ENCODE measurements at places on chromosomes 4 and X. TPM values are rescaled to one million over a fixed set of nuclear protein-coding genes. Genes with fewer than 3 reads are reported as not detected.
A peak's percentile ranks its signal among the peaks of the same experiment; 100 is the strongest.

DNA sequence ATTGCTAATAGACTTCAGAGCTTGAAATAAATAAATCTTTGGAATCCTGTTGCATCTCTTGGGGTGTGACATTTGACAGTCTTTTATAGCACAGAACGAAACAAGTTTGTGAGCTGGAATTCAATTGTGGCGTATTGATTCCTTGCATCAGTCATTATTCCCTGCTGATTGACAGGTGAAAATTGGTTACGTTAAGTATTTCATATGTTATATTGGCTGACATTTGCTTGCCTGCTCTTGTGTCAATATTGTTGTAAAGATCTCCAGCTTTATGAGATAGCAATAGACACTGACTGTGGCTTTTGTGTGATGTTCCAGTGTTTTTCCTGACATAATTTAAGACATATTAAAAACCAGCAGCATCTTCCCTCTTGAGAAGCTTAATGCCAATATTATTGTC is 644.4 kb upstream of the FAM241A start:
- DNase-seq = no peak

- no peak for DNase-seq
These were observed 21.7 kb upstream of the HEPH start for GRCh38 chrX:66142351-66142750.

GRCh38 chr4:105504744-105505143 is 30.9 kb upstream of the PPA2 start:
- no peak for DNase-seq

GRCh38 chr4:111676533-111676932 is 468.7 kb upstream of the FAM241A start:
- no peak for DNase-seq

DNA sequence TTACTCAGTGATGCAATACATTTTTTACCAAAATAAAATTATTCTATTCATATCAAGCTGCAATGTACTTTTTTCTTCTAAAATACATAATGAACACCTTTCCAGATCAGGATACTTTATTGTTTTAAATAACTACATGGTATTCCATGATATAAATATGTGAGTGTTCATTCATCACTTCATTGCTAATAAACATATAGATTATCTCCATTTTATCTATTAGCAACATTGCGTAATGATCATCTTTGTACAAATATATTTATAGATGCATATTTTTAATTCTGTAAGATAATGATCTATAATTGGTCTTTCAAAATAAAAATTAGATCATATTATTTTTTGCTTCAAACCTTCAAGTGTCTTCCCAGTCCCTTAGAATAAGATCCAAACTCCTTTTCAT is 156.1 kb upstream of the HHIP start:
- no peak for DNase-seq

- no peak for DNase-seq
These were observed 876.2 kb upstream of the HS3ST1 start for GRCh38 chr4:12304905-12305304.

GRCh38 chrX:39309721-39310152 is 508.5 kb downstream of the MID1IP1 start:
- DNase-seq = peak; percentile 61

- DNase-seq = no peak
These were observed 222.1 kb downstream of the LDB2 start for GRCh38 chr4:16676230-16676770.

GRCh38 chr4:95506264-95506663 is 42.5 kb downstream of the UNC5C start:
- DNase-seq = no peak

GRCh38 chrX:131901546-131901945 is 121.6 kb upstream of the STK26 start:
- DNase-seq = no peak

- no peak for DNase-seq
These were observed 35.3 kb upstream of the CXCL8 start for GRCh38 chr4:73705056-73705432.

DNA sequence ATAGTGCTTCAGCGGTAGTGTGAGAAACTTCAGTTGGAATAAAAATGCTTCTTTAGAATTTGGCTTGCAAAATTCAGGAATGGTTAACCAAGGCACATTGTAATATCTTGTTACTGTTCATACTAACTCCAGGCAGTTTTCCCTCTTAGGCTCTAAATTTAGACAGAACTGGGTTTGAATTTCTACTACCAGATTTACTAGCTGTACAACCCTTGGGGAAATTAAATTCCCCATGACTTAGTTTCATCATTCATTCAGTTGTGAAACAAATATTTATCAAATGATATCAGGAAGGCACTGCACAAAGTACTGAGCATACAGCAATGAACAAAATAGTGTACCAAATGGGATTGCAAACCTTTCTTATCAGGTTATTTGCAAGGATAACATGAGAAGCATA is 135.0 kb upstream of the IL15 start:
- no peak for DNase-seq

DNA sequence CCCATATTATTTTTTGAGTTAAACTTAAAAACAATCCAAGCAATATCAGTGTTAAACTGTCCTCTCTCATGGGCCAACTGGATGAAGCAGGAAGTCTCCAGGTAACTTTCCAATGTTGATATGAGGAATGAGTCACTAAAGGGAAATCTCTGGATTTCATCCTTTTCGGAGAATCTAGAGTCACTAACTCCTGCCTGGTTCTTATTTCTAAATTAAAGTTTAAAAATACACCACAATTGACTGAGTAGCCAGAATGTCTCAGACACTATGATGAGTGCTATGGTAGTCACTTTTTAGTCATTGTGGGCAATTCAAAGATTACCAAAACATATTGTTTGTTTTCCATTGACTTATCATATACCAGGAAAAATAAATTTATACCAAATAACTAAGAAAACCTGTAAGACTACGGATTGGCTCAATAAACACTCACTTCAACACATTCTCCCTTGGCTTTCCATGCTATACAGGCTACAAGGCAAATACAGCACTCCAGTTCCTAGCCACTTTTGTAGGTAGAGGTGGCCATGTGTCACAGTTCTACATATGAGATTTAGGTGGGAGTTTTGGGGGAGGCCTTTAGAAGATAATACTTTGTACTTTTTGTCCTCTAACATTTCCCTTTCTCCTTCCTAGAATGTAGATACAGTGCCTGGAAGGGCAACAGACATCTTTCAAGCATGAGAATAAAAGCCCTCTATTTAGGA is 8.6 kb downstream of the SLC9B2 start:
- DNase-seq = no peak

DNA sequence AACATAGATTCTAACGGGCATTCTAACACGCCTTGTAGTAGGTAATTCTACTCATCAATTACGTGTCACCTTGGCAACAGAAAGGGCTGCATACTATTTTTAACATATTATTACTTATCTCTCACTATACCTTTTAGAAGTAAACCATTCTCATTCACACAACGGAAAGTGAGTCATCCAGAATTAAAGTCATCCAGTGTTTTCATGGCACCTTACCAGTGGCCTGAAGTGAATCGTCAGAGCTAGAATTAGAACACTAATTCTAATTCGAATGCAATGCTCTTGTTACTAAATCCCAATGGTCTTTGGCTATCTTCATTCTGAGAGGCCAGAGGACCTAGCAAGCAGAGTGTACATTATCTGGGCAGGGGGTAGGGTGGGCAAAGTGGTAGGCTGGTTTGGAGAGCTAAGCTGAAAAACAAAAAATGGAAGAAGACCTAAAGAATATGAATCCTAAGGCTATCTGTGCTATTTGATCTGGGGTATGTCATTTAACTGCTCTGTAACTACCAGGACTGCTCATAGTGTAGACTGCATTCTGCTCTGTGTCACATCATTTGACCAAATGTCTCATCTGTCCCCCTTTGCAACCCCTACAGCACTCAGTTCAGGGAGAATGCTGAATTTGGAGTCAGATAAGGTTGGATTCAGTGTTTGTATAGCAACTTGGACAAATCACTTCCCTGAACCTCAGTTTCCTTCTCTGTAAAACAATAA is 96.5 kb downstream of the HDAC8 start:
- no peak for DNase-seq

DNA sequence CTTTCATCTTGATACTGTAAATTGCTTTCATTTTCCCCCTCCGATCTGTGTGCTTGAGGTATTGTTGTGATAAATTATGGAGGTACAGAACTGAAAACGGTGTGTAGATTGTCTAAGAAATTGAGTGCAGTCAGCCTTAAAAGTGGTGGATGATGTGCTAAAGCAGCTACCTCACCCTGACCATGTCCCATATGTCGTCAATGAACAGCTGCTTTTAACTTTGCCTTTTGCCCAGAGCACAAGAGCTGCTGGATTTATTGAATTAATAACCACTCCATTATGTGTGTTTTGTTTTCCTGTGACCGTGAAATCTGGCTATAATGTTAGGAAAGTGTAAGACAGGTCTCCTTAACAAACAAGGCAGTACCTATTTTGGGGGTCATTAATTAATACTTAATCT is 581.9 kb upstream of the PITX2 start:
- DNase-seq = no peak

DNA sequence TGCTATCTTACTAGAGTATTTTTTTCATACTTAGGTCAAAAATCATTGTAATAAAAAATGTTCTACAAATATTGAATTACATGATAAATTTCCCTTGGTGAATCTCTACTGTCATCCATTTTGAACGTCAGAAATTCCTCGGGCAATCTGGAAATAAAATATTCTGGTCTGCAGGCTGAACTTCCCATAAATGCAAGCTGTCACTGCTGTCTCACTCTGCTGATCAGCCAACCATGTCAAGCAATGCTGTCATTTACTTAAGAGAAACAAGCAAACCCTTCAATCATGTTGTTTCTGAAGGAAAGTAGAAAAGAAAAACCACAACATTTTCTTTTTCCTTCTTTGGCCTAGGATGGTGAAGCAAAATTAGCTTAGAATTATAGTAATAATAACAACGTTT is 514.2 kb upstream of the GALNT7 start:
- no peak for DNase-seq

DNA sequence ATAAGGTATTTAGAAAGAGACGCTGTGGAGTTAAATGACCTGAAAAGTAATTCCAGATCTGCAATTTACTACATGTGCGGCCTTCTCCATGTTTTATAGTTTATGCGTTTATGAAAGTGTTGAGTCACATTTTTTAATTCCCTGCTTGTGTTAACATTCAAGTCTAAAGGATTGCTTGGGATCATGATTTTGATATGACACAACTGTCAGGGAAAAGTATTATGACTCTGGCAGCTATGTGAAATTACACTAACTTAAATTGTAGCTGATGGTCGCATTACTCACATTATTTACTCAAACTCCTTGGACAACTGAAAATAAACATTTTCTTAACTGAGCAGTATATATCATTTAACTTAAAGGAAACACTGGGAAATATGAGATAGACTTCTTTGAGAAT is 14.3 kb upstream of the GABRB1 start:
- DNase-seq = peak; percentile 20

GRCh38 chr4:95415346-95415771 is 133.4 kb downstream of the UNC5C start:
- DNase-seq = no peak

DNA sequence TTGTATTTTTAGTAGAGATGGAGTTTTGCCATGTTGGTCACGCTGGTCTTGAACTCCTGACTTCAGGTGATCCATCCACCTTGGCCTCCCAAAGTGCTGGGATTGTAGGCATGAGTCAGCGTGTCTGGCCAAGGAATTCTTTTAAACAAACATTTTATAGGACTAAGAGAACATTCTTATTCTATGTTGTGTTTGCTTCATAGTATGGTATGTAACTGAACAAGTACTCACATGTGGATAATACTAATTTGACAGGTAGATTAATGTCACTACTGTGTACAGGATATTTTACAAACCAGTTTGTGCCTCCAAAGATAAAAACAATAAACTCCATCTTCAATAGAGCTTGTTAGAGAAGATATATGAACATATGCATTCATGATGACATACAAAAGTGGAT is 1353.4 kb downstream of the PCDH7 start:
- no peak for DNase-seq

DNA sequence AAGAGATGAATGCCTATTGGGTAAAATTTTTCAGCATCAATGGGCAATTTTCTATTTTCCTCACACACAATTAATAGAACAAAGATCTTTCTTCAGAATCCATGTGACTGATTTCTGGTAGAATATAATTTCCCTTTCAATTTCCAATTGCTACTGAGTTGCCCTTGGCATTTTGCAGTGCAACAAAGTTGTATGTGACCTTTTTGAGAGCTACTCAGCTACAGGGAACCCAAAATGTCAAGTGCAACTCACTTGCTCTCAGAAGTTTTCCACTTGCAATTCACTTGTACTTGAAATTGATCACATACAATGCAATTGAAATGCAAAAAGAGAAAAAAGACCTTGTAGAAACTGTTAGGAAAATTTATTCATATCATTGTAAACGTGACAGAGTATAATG is 245.5 kb downstream of the BANK1 start:
- DNase-seq = no peak

GRCh38 chrX:120271218-120271617 is 20.6 kb downstream of the ZBTB33 start:
- DNase-seq = no peak

DNA sequence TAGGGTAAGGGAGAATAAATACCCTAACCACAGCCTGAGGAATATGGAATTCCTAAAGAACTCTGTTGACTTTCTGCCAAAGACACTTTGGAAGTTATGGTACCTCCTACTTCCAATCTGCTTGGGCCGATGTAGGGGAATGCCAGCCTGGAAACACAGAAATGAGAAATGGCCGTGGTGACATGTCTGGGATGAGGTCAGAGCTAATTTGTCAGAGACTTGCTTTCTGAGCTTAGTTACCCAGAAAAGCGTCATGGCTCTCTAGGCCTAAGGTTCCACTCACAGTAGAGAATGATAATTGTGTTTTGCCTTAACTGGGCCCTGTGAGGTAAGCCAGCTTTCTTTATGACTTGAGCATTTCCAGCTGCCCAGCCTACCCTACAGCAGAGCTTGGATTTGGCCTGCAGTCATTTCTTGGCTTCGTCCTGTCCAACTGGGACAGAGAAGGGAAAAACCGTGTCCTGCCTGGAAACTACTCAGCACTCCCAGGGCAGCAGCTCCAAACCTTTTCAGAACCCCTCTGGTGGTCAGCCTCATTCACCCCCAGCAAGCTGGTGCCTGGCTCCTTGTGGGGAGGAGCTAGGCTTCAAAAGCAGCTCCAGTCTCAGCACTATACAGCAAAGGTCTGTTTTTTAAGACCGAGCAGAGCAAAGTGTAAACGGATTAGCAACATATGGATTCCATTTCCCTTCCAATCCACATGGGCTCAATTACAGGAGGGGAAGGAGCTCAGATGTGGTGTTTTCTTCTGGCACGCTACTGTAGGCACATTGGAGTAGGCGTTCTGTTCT is 92.3 kb downstream of the RLIM start:
- DNase-seq = peak; percentile 61

Gene SLC2A9
- polyA plus RNA-seq = 3.5 TPM

Gene HSFX3
- polyA plus RNA-seq = not detected

Gene FAM114A1
- polyA plus RNA-seq = 47.1 TPM

Gene CFAP47
- 3.0 TPM for polyA plus RNA-seq

Gene CCDC160
- 2.8 TPM for polyA plus RNA-seq

Gene TNIP2
- 18.5 TPM for polyA plus RNA-seq

Gene F8A3
- 11.1 TPM for polyA plus RNA-seq

Gene DUX4
- polyA plus RNA-seq = not detected

Gene PPP1R3F
- polyA plus RNA-seq = 5.6 TPM

Gene STOX2
- polyA plus RNA-seq = 11.8 TPM

Gene DMRTC1
- 1.7 TPM for polyA plus RNA-seq
